ENCODE measurements at places on chromosomes 7 and 10. TPM values are rescaled to one million over a fixed set of nuclear protein-coding genes. Genes with fewer than 3 reads are reported as not detected.

STRIP2 gene
- total RNA-seq: 14.3 TPM

TACR2 gene
- total RNA-seq: 0.46 TPM

MEOX2 gene
- 3.1 TPM for total RNA-seq

BTBD16 gene
- total RNA-seq: 0.17 TPM

ATRNL1 gene
- total RNA-seq: 2.1 TPM

SFTPA2 gene
- 2.8 TPM for total RNA-seq

AZGP1 gene
- total RNA-seq: 28.8 TPM

LIPN gene
- total RNA-seq: not detected

ATOH7 gene
- total RNA-seq: not detected

CHST3 gene
- total RNA-seq: 37.0 TPM

GRCh38 chr10:71805776-71806703, 32.7 kb upstream of the VSIR start:
- no peak for DNase-seq

DNA sequence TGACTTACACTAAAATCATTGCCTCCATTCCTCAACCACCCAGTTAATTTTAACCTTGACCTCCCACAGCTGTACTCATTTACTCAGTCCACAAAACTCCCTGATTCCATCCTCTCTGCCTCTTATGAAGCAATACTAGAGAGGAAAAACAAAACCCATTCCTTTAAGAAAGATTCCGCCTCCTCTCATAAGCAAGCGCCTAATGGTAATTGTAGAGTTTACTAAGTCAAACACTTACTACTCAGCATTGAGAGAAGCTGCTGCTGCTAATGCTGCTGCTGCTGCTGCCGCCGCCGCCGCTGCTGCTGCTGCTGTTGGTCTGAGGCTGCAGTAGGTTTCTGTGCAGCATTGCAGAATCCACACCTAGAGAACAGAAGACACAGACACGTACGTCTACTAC, 2.1 kb upstream of the ADD3 start:
- peak; percentile 73 for DNase-seq

GRCh38 chr10:62895063-62895462, 78.9 kb upstream of the EGR2 start:
- peak; percentile 72 for DNase-seq

- DNase-seq: no peak
Observed at GRCh38 chr7:6252748-6253147, 19.7 kb downstream of the CYTH3 start.

GRCh38 chr7:129877146-129877792, 75.5 kb downstream of the UBE2H start:
- DNase-seq: no peak

- DNase-seq: no peak
Observed at GRCh38 chr10:70300908-70301597, 17.2 kb upstream of the NPFFR1 start.

DNA sequence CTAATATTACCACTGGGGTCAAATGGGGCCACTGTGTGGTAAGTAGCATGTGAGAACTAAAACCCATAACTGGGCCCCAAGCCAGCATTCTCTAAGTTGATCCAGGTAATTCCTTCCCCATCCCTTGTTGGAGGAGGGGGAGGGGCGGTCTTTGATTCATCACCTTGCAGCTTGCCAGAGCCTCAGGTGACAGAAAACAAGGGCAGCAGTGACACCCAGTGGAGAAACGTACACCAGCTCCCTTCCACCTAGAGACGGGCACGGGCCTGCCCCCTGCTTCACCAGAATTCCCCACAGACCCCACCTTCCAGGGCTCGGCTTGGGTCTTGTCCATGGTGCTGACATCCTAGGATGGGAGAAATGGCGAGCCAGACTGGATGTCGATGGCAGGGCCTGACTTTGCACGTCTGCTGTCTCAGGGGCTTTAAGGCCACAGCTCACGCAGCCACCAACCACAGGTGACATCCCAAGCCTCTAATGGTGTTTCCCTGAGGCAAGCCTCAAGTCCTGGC, 102.0 kb downstream of the STRA8 start:
- DNase-seq: peak; percentile 47

DNA sequence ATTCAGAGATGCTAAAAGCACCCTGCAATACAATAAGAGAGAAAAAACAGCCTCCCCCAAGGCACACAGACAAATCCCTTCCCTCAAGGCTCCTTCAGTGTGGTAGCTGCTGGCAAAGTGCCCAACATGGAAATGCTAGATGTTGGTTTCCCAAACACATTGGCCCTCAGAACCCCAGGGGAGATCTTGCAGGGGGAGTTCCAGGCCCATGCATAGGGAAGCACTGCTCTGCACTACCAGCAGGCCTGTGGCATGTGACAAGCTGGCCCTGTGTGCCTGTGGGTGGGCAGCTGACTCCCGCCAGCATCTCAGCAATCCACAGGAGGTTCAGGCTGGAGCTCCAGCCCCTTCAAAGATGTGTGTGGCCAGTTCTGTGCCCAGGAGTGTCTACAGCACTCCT, 16.8 kb upstream of the CSGALNACT2 start:
- DNase-seq: no peak

DNA sequence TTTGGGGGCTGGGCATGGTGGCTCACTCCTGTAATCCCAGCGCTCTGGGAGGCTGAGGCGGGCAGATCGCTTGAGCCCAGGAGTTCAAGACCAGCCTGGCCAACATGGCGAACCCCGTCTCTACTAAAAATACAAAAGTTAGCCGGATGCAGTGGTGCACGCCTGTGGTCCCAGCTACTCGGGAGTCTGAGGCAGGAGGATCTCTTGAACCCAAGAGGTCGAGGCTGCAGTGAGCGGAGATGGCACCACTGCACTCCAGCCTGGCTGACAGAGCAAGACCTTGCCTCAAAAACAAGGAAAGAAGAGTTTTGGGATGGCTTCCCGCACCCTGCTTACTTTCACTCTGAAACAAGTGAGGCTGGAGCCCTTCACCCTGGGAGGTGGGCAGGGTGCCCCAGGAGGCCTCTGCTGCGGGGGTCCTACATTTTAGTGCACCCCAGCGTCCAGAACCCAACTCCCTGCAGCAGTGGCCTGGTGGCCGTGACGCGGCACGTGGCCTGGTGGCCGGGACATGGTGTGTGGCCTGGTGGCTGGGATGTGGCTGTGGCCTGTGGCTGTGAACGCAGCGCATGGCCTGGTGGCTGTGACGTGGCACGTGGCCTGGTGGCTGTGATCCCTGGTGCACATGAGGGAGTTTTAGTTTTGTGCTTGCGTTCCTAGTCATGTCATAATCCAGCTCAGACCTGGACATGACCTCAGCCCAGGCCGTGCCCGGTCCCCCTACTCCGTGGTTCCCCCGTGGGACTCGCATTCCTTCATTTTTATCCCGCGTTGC, 9.3 kb downstream of the KNDC1 start:
- DNase-seq: peak; percentile 42

- DNase-seq: no peak
Observed at GRCh38 chr10:33252794-33253203, 81.7 kb downstream of the NRP1 start.

GRCh38 chr10:94500063-94500462, 45.5 kb upstream of the HELLS start:
- no peak for DNase-seq

- no peak for DNase-seq
Observed at GRCh38 chr10:34124522-34125035, 690.5 kb downstream of the PARD3 start.

GRCh38 chr7:141220263-141220880, 146.5 kb downstream of the TMEM178B start:
- no peak for DNase-seq

DNA sequence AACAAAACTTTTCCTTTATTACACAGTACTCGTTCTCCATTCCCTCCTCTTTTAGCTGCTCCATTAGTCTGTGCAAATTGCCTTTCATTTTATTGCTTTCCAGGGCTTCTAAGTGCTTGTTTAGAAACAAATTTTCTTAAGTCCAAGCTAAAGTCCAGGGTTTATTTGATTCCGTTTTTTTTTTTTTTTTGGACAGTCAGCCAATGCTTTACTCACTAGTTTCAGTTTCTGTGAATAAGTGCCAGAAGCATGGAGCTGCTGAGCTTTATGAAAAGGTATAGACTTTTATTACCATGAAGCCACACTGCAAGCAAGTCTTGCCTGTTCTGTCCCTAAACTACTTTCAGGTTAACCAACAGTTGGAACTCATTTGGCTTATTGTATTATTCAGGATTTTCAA, 455.0 kb downstream of the GFRA1 start:
- DNase-seq: no peak

DNA sequence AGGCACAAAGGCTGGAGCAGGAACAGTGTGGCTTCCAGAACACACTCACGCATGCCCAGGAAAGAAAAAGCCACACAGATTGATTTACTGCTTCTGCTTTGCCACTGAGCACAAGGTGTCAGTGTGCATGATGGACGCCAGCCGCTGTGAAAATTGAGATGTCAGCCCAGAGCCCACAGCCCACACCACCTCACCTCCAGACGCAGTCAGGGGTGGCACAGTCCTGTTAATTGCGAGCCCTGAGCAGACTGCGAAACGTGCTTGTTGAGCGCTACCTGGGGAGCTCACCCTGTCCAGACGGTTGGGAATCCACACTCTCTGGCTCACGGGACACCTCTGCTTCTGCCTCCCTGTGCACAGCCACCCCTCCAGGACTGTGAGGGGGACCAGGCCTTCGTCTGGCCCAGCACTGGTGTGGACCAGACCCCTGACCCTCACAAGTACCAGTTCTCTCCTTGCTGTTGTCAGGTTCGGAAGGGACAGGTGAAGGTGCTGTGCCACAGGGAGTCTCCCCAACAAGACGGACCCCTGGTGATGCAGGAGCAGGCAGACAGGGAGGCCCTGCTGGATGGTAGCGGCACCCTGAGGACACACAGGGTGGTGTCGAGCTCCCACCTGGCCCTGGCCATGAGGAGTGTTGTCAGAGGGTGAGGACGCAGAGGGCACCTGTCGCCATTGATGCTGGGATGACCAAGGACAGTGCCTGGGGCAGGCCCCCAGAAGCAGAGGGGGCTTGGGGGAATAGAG, 15.3 kb downstream of the RASGEF1A start:
- DNase-seq: peak; percentile 6

- no peak for DNase-seq
Observed at GRCh38 chr7:55794527-55794926, 68.0 kb downstream of the SEPTIN14 start.

- DNase-seq: no peak
Observed at GRCh38 chr7:116517626-116518025, 7.2 kb upstream of the CAV1 start.

DNA sequence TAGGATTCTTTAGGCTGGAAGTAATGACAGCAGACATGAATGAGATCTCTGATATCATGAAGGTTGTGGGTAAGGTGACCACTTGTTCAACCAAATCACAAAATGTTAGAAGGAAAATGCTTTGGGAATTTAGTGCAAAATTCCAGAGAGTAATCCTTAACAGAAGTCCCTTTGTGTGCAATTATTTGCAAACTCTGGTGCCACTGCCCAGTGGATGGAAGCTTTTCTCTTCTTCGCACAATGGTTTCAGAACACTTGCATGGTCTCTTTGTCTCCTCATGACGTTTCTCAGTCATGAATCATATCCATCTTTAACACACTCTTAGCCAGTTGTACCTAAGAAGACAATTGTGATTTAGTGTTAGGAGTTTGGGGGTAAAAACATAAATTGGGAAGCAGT, 570.4 kb upstream of the ANKRD30A start:
- no peak for DNase-seq

DNA sequence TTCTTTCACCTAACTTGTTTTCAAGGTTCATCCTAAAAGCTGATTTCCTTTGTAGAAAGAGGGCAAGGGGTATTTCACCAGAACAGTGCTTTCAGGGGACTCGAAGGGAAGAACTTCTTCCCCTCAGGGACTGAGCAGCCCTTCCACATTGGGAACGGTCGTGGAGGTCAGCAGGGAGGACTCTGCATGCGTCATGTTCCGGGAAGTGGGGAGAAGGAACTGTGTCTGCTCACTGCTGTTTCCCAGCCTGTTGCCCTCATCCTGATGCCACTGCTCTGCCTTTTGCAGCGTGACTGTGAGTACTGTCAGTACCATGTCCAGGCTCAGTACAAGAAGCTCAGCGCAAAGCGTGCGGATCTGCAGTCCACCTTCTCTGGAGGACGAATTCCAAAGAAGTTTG, 27.2 kb downstream of the MCM10 start:
- no peak for DNase-seq

DNA sequence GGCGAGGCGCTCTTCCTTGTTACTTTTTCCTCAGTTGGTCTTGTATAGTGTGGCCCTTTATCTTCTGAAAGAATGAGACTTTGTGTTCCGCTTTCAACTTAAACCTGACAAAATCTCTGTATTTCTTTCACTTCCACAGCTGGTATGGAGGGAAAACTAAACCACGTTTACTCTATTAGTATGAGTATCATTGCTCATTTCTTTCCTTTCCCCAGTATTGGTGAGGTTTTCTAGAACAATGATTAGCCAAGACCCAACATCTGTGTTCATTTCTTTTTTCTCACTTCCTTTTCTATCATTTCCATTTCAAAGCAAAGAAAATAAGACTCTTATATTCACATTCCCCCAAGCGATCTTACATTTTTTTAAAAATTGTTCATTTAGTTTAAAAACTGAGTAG, 165.3 kb downstream of the PAXIP1 start:
- DNase-seq: no peak

GRCh38 chr10:30433730-30434272, at the start of gene MAP3K8:
Gene MAP3K8 (plus strand): TSS chr10:30434184. CDS start chr10:30438939, 4,755 bp downstream.
- peak; percentile 93 for DNase-seq

DNA sequence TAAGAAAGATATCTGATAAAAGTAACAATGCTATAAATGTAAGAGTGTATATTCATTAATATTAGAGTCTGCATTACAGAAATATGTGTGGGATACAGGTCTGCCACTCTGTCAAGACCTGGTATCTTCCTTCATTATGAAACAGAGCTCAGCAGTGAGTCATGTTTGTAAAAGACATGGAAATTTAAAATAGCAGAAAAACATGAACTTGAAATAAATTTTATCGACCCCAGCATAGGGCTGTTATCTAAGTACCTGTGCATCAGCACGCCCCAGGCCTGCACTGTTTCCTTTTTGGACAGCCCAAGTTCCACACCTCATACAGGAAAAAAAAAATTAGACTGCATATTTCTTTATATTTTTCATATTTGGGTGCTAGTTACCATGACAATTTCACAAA, 58.0 kb upstream of the ZPBP start:
- DNase-seq: no peak

GRCh38 chr7:17444673-17445072, 146.2 kb downstream of the AHR start:
- no peak for DNase-seq

GRCh38 chr7:49885593-49886285, 112.3 kb downstream of the VWC2 start:
- no peak for DNase-seq

- DNase-seq: no peak
Observed at GRCh38 chr7:157391036-157391710, 54.4 kb downstream of the DNAJB6 start.

GRCh38 chr10:130455791-130456190, 319.6 kb downstream of the GLRX3 start:
- no peak for DNase-seq

GRCh38 chr10:105968666-105969065, 1195.8 kb downstream of the SORCS1 start:
- DNase-seq: no peak

GRCh38 chr7:28725911-28726310, 232.2 kb downstream of the TRIL start:
- DNase-seq: no peak

GRCh38 chr7:831596-832166, 595 bp upstream of the SUN1 start:
- no peak for DNase-seq

- DNase-seq: no peak
Observed at GRCh38 chr10:71081229-71081560, 131.2 kb upstream of the UNC5B start.

- DNase-seq: no peak
Observed at GRCh38 chr7:157972914-157973313, 614.7 kb downstream of the PTPRN2 start.

Data from right cardiac atrium (tissue), 5 donors.